Kidney epithelial cell (primary cell): ENCODE measurements at places on chromosomes 5 and 9.

- no peak for DNase-seq
Observed at GRCh38 chr9:107221321-107221720, 61.8 kb upstream of the RAD23B start.

DNA sequence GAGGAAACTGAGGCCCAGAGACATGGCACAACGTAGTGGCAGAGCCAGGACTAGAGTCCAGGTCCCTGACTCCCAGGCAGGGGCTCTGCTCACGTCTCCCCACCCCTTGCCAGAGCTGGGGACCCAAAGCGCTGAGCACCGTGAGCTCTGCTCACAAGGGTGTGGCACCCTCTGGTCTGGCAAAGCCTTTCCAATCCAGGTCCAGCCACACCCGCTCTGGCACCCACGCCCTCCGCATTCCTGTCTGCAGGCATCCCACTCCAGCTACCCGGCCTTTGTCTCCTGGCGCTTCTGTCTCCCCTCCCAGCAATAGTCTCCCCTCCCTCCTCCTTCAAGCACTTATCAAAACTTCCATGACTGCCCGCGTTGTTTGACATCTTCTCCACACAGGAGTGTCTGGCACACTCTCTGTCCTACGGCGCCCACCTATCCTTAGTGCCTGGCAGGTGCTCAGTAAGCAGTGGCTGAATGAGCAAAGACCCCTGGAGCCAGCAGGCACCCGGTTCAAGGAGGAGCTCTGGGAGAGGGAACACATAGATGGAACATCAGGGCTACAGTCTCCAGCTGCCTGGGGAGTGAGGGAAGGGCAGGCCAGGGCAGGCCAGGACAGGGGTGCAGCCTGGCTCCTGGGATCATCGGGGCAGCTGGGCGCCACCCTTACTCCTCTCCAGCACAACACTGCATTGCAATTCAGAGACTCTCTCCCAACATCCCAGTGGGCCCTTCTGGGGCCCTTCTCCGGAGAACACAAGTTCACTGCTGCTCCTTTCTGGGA is 12.0 kb downstream of the HIGD2A start:
- DNase-seq: no peak

DNA sequence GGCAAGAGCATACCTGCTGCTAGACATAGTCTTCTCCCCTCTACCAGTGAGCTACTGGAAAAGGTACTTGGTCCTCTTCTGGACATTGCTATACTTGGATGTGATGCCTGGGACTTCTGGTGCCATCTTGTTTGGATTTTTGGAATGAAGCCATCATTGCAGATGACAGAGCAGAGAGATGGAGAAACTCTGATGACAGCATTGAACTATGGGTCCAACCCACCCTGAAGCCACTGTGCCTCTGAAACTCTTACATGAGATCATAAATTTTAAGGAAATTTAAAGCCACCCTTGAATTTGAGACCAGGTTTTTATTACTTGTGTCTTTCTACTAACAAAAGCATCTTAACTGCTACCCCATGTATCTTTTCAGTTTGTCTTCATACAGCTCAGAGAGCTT is 151.1 kb upstream of the SMIM23 start:
- no peak for DNase-seq

- no peak for DNase-seq
Observed at GRCh38 chr5:148968311-148968710, 94.6 kb downstream of the SH3TC2 start.

- DNase-seq: no peak
Observed at GRCh38 chr9:28820741-28821140, 1247.5 kb upstream of the C9orf72 start.

DNA sequence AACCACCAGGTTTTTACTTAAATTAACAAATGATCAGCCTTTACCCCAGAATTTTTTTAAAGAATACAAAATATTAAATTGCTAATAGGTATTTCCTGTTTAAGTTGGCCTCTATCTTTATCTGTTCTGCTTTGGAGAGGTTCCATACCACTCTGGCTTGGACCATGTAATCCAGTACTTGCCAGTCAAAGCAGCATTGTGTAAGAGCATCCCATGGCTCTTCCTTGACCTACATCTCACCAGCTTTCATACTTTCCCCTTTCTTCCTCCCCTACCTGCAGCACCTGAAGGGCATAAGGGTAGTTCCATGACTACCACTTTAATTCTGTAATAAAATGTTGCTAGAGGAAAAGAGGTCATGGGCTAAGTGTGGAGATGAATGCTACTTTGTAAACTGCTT is 140.8 kb upstream of the MTAP start:
- DNase-seq: no peak

DNA sequence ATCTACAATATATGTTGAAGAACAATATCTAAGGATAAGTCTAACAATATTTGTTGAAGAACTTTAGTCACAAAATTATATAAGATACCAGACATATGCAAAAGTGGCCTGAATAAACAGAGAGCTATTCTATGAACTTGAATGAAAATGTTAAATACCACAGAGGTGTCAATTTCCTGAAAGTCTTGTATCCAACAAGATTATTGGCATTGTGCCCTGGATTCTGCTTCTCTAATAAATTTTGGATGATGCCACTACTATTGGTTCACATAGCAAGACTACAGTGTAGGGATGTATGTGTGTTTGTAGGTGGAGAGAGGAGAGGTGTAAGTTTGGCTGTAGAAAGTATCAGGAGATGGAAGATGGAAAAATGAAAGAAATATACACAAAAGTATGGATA is 731.8 kb upstream of the RGMB start:
- DNase-seq: no peak

DNA sequence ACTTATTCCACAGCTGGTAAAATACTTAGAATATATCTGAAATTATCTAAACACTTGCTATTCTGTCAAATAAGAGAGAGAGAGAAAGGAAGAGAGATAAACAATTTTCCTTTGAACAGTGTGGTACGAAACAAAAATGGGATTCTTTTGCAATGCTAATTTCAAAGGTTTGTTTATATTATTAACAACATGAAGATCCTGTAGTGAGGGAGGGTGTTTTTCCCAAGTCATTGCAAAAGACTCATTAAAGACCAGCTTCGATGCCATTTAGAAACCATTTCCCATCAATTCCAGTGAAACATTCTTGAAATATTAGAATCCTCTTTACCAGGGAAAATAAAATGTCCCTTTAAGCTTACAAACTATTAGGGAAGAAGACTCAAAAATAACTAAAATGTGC is 505.4 kb downstream of the SEMA5A start:
- DNase-seq: no peak

- no peak for DNase-seq
Observed at GRCh38 chr9:35097573-35097972, 1.2 kb upstream of the PIGO start.

- DNase-seq: no peak
Observed at GRCh38 chr5:37771203-37771611, 68.6 kb downstream of the GDNF start.

- DNase-seq: no peak
Observed at GRCh38 chr5:61044545-61044944, 99.5 kb downstream of the NDUFAF2 start.

GRCh38 chr9:76557674-76558225 is 98.8 kb downstream of the GCNT1 start:
- no peak for DNase-seq

DNA sequence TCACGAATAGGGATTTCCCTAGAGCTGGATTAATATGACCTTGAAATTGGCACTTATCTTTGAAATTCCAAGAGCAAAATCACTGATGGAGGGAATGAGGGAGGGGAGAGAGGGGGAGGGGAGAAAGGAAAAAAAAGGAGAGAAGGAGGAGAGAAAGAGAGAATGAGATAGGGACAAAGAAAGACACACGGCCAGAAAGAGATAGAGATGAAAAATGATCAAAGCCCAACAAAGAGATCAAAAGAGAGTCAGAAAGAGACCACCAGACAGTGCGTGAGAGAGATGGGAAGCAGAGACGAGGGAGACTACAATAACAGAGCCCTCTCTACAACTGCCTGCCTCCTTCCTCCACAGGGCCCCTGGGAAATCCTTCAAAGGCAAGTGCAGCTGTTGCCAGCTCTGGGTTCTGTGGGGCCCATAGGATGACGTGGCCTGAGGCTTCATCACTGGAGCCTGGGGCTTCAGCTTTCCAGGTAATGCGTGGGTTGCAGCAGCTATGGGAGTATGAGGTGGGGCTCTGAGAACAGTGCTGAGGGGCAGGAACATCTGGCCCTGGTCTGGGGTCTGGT is 58.3 kb upstream of the SHB start:
- no peak for DNase-seq

- DNase-seq: no peak
Observed at GRCh38 chr5:135308752-135309151, 90.3 kb downstream of the MACROH2A1 start.

GRCh38 chr5:110053205-110053604 is 363.5 kb downstream of the MAN2A1 start:
- DNase-seq: no peak

DNA sequence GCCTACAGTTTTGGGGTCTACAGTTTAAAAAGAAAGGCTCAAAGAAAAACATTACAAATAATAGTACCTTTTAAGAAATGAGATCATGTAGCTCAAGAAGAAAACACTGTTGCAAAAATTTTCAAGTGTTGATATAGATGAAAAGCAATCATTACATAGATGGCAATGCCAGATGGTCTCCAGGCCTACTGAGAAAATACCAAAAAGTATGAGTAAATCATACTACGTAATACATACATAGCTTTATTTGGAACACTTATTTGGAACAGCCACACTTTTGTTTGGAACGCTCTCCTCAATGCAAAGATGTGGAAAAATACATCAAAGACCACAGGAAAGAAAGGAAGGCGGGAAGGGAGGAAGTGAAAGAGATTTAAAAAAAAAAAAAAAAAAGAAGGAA is 44.1 kb downstream of the MARCHF11 start:
- no peak for DNase-seq

DNA sequence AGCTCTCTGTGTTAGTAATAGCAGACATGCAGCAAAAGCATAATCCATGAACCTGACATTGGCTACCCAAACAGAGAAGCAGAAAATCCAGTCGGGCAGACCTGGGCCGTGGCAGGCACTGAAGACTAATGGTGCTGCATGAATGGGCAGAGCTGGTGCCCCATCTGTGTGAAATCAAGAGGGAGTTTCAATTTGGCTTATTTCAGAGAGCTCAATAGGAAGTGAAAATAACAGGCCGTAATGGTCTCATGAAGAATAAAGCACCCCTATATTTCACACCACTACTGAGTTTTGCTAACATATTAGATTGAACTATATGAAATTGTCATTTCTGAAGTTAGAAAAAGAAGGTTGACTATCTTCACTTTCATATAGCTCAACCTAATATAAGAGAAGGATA is 149.7 kb downstream of the ENC1 start:
- no peak for DNase-seq

DNA sequence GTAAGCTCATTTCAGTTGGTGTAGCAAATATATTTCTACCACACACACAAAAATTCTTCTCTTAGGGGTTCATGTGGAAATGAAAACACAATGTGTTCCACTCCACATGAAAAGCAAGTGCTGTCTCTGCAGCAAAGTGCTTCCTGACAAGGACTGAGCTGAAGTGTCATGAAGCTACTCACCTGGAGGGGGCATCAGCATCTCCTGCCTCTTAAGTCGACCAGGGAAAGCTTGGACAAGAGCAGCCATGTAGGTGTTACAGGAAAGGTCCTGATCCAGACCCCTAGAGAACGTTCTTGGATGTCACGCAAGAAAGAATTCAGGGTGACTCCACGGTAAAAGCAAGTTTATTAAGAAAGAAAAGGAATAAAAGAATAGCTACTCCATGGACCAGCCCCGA is 62.8 kb downstream of the SV2C start:
- DNase-seq: no peak

DNA sequence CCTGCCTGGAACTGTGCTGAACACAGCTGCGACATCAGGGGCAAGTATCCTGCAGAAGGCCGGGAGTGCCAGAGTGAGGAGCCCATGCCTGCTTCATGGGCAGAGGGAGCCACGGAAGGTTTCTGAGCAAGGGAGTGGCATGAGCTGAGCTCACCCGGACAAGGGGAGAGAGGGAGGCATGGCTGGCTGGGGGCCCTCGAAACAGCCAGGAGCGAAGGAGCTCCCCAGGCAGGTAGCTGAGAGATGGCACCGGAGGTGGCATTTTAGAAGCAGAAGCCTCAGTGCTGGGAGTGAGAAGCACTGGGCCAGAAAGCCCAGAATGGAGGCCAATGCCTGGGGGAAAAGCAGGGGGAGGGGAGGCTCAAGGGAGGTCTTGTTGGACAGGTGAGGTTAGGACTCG is 56.9 kb upstream of the SARDH start:
- DNase-seq: no peak

GRCh38 chr5:143165049-143165880 is 238.2 kb downstream of the NR3C1 start:
- DNase-seq: no peak

- DNase-seq: no peak
Observed at GRCh38 chr5:95949810-95950209, 11.8 kb downstream of the ELL2 start.

GRCh38 chr5:14595189-14595588 is 13.6 kb downstream of the OTULINL start:
- no peak for DNase-seq

- no peak for DNase-seq
Observed at GRCh38 chr9:79572608-79573411, 1.0 kb downstream of the TLE4 start.

GRCh38 chr9:96027251-96028131 is 152.0 kb downstream of the ERCC6L2 start:
- DNase-seq: no peak

DNA sequence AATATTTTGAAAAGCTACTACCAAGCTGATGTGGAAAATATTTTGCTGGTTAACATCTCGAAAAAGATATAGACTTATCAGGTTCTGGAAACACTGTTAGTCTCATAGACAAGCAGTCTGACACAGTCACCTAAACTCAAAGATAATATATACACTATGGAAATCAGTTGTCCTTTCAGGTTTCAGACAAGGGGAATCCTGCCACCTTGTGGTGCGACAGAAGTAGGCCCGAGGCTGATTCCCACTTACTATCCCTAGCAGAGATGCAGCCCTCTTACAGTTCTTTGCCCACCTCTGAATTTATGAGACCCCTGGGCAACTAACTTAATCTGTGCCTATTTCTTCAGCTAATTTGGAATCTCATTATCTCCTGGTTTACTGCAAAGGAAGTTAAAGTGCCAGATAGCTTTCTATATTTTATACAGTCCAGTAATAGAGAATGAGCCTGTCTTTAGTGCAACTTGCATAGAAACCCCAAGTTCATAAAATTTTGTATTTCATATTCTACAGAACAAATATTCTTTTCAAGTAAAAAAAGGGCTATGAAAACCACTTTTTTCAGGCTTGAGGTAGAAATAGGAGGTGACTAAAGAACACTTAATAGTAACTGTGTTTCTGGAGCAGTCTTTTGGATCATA is 16.9 kb downstream of the RAD1 start:
- DNase-seq: no peak

DNA sequence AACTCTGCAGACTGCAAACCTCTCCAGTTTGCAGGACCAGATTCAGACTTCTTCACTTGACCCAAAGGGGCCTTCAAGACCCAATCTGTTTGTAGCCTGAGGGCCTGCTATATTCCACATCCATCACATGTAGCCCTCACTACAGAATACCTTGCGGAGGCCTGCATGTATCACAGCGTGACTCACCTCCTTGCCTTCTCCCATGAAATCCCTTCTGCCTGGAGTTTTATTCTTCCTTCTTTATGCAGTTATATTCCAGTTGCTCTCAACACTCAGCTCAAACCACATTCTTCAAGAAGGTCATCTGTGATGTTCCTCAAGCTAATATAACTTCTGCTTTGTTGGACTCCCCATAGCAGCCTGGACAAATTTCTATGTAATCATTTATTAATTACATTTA is 198.5 kb upstream of the PTGER4 start:
- no peak for DNase-seq
